SK-N-MC (cell line): ENCODE measurements at places on chromosomes 2 and 18.

DNA sequence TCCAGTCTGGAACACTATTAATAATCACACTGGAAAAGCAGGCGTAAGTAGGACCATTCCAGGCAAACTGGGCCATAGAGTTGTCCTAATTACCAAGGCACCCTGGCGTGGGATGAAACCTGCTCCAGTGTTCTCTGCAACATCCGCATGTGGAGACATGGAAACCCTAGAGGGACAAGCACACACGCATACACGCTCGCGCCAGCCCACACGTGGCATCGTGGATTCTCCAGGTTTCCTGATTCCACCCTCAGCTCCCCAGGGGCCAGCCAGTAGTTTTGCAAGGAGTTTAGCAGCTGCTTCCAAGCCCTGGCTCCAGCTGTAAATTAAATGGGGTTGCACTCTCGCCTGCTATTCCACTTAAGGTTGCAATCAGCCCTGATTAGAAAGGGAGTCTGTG lies 127.7 kb downstream of the DYSF start:
- no peak for DNase-seq

GRCh38 chr2:19256121-19256601 lies 102.3 kb downstream of the OSR1 start:
- DNase-seq = no peak

DNA sequence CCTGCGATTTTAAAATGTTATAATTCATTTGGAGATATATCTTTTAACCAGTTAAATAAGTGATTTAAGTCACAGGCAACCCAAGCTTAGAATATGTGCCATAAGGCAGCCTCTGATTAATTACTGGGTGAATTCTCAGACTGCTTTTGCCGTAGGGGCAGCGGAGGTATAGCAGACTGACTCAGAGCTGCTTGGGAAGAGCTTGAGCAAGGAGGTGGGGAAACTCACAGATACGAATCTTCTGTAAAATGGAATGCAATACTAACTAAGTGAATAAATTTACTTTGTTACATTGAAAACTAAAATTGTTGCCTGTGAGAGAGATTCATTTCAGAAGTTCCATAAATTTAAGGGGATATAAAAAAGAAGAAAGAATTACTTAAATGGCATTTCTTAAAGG lies 115.4 kb downstream of the KYNU start:
- DNase-seq = peak; percentile 61

DNA sequence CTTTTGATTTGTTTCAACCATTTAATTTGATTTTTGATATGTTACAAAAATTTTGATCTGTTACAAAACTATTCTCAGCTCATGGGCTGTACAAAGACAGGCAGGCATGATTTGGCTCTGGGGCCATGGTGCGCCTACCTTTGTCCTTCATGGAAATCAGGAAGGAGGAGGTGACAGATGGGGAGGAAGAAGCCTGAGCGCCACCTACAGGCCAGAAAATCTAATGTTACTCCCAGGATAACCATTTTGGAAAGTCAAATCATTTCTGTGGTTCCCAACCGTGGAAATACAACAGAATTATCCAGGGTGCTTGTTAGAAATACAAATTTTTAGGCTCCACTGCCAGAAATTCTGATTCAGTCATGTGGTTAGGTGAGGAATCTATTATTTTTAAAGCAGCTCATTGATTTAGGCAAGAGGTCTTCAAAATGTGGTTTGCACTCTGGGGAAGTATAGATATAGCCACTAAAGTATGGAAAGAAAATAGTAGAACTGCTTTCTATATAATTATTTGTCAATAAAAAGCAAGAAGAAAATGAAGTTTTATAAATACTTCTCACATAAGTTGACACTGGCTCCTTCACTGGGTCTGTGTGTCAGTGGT lies 93.9 kb downstream of the EVA1A start:
- no peak for DNase-seq

DNA sequence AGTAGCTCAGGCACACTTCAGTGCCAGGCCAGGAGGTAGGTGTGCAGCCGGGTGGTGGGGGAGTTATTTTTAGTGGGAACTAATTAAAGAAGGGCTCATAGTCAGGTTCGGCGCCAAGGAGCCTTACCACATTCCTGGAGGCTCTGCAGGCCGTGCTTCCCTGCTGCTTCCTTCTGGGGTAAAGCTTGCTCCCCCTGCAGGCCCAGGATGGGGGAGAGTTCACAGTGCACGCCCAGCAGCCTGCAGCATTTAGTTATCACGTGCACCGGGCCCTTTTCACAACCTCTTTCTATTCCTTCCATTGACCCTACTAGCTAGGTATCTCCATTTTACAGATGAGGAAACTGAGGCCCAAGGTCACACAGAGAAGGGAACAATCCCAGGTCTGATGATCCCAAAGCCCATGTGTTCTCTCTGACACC lies 2.5 kb downstream of the KCNF1 start:
- DNase-seq = peak; percentile 18

DNA sequence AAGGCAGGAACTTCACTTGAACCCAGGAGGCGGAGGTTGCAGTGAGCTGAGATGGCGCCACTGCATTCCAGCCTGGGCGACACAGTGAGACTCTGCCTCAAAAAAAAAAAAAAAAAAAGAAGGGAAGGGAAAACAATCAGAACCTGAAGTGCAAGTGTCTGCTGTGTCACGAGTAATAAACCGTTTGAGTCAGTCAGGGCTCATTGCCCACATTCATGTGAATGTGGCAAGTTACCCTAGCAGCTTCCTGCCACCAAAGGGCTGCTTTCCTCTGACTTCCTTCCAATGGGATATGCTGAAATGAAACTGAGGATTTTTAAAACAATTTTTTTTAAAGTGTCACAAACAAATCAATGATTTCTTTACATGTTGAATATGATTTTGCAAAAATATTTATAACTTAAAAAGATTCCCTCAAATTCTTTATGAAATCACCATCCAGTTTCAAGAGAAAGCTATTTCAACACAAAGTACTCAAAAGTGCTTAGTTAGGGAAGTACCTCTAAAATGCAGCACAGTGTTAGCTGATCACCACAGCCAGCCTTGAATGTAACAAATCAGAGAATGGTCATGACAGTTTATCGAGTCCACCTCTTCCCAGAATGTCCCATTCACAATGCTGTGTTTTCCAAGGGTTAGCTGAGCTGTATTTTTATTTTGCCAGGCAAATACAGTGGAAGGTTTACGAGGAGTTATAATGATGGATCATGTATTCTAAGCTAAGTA lies 36.4 kb downstream of the WDSUB1 start:
- no peak for DNase-seq

GRCh38 chr2:218405746-218406208 lies 6.1 kb downstream of the CTDSP1 start:
- DNase-seq = no peak

DNA sequence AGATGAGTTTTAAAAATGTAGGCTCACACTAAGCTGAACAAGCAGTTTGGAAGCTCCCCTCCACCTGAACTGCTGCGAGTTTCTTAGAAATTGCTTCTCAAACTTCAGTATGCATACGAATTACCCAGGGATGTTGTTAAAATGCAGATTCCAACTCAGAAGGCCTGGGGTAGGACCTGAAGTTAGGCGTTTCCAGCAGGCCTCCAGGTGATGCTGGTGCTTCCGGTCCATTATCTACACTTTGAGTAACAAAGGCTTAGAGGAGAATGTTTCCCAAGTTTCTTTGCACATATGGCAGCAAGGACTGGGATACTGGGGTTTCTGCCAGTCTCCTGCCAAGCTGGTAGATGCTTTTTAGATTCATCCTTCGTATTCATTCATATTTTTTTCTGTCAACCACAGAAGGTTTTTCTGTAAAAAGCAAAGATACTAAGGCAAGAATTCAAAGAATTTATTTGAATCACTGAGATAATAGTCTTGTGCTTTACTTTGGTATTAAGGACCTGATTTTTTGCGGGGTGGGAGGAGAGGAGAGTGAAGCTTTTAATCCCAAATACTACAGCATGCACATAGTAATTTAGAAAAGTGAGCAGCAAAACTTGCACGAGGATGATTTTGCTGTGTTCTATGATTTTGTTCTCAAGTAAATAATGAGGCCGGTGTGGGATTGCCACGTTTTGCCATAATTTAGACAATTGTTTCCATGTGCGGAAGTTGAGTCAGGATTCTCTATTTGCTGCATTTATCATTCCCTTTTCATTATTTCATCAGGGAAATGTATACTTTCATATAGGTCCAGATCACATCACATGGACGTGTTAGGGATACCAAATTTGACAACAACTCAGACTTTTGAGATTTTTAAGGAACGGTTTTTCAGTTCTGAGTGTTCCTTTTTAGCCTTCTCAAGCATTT lies 137.6 kb upstream of the SPATS2L start:
- no peak for DNase-seq

DNA sequence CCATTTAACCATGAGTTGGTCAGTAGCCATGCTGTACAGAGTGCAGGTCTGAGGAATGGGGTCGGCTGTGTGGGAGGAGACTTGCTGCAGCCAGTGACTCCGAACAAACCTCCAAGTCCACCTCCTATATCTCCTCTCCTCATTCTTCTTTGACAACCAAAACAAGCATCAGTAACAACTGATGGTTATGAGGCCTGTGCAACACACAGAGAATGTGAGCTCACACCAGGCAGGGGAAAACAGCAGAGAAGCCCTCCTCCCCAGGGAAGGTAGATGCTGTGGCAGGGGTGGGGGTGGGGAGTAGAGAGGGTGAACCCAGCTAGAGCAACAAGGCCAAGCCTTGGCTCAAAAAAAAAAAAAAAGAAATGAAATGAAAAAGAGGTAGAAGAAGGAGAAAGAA lies 12.3 kb upstream of the CNGA3 start:
- no peak for DNase-seq

DNA sequence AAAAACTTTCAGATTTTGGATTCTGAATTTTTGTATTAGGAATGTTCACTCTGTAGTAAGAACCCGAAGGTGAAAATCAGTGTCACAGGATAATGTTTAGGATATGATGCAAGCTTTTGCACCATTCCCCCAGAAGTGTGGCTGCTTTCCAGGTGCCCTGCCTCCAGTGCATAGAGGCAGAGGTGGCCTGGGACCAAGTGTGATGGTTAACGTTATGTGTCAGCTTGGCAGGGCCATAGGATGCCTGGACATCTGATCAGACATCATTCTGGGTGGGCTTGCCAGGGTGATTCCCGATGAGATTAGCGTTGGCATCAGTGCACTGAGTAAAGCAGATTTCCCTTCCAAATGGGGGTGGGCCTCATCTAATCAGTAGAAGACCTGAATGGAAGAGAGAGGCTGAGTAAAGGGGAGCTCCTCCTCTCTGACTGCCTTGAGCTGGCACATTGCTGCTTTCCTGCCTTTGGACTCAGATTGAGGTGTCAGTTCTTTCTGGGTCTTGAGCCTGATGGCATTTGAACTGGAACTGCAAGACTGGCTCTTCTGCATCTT lies 177.4 kb upstream of the HS6ST1 start:
- no peak for DNase-seq

GRCh38 chr2:157898591-157898996 lies 22.5 kb upstream of the ACVR1 start:
- no peak for DNase-seq

DNA sequence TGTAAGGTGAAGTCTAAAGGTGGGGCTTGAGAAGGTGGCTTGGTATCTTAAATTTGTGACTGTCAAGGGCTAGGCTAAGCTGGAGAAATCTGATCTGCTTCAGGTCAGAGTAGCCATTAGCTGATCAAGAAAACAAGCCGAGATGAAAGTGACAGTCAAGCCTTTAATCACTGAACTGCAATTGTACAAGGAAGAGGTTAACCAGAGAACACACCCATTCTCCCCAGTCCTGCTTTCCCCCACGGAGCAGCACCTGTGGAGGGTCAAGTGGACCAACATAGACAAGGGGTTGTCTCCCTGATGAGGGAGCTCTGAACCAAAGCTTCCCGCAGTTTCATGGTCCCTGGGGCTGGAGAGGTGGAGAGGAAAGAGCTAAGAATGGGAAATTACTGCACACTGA lies 901.2 kb downstream of the DCC start:
- no peak for DNase-seq

DNA sequence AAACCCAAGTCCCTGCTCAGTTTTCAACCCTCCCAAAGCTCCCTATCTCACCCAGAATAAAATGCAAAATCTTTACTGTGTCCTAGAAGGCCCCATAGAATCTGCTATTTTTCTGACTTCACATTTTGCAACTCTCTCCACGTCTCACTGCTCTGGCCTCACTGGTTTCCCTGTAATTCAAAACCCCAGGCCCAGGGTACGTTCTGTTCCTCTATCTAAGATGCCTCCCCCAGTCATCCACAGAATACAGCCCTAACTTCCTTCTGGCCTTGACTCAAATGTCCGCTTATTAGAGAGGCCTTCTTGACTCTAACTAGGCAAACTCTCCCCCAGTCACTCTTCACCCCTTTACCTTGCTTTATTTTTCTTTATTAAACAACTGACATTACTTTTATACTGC lies 42.0 kb downstream of the FAM161A start:
- no peak for DNase-seq

- DNase-seq = no peak
These were observed 1.8 kb upstream of the KCNIP3 start for GRCh38 chr2:95295376-95295775.

DNA sequence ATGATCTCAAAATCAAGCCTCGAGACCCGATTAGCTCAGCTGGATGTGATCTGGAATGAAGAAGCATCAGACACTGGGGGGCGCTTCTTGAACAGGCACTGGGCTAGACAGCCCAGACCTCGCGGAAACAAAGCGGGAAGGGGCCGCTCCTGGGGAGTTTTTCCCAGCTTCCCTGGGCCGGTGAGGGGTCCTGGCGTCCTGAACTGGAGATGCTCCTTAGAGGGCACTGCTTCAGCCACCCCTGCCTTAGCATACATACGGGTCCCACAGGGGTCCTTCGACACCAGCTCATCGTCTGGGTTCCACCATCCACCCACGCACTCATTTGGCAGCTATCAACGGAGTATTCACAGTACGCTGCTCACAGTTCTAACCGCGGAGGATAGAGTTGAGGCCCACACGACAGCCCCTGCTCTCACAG lies 146.7 kb downstream of the TSN start:
- DNase-seq = peak; percentile 70
